ENCODE measurements at places on chromosomes 5 and 9.

DNA sequence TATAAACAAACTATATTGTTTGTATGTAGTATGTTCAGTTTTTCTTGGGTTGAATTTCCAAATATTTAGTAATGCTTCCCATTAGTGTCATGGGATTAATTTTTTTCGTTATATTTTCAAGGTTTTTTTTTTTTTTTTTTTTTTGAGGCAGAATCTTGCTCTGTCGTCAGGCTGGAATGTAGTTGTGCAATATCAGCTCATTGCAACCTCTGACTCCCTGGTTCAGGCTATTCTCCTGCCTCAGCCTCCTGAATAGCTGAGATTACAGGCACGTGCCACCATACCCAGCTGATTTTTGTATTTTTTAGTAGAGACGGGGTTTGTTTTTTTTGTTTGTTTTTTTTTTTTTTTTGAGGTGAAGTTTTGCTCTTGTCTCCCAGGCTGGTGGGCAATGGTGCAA, 10.6 kb downstream of the DDX46 start:
- no peak for DNase-seq
- no peak overlapping the region for H3K4me3 ChIP-seq
- peaks cover 86% of the 10 kb centered on the region for H3K36me3 ChIP-seq
- H3K27me3 ChIP-seq = no peaks in the 10 kb centered on the region

DNA sequence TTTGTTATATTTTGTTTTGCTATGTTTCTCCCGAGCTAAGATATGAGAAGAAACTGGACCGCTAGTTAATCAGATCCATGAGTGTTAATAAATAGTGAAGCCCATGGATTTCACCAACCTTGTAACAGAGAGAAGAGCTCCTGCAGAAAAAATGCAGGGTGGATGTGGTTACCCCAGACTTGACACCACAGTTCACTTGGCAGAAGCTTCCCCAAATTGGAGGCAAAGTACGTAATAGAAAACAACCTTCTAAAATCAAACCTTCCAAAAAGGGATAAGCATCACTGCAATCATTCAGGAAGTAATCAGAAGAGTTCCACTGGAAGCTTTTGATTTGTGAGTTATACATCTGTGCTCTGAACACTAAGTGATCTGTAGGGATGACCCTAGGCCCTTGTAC, 267.5 kb downstream of the ACTL7B start:
- no peaks in the 10 kb centered on the region for H3K36me3 ChIP-seq
- H3K4me3 ChIP-seq = no peak overlapping the region
- DNase-seq = peak; percentile 17
- no peak overlapping the region for H3K27ac ChIP-seq
- H3K4me1 ChIP-seq = no peaks in the 10 kb centered on the region
- H3K27me3 ChIP-seq = no peaks in the 10 kb centered on the region

GRCh38 chr5:7546555-7546954, 150.6 kb downstream of the ADCY2 start:
- H3K4me3 ChIP-seq = no peak overlapping the region
- H3K27me3 ChIP-seq = no peaks in the 10 kb centered on the region
- no peaks in the 10 kb centered on the region for H3K36me3 ChIP-seq
- H3K27ac ChIP-seq = no peak overlapping the region
- DNase-seq = no peak

- no peak for DNase-seq
- no peak overlapping the region for H3K4me3 ChIP-seq
- no peaks in the 10 kb centered on the region for H3K36me3 ChIP-seq
- H3K27me3 ChIP-seq = no peaks in the 10 kb centered on the region
These were observed 365.0 kb downstream of the MAT2B start for GRCh38 chr5:163870441-163870840.

- H3K27ac ChIP-seq = no peak overlapping the region
- H3K36me3 ChIP-seq = no peaks in the 10 kb centered on the region
- no peak for DNase-seq
- no peaks in the 10 kb centered on the region for H3K27me3 ChIP-seq
- H3K4me3 ChIP-seq = no peak overlapping the region
- no peaks in the 10 kb centered on the region for H3K4me1 ChIP-seq
These were observed 172.3 kb upstream of the PPP1R26 start for GRCh38 chr9:135307300-135307699.

DNA sequence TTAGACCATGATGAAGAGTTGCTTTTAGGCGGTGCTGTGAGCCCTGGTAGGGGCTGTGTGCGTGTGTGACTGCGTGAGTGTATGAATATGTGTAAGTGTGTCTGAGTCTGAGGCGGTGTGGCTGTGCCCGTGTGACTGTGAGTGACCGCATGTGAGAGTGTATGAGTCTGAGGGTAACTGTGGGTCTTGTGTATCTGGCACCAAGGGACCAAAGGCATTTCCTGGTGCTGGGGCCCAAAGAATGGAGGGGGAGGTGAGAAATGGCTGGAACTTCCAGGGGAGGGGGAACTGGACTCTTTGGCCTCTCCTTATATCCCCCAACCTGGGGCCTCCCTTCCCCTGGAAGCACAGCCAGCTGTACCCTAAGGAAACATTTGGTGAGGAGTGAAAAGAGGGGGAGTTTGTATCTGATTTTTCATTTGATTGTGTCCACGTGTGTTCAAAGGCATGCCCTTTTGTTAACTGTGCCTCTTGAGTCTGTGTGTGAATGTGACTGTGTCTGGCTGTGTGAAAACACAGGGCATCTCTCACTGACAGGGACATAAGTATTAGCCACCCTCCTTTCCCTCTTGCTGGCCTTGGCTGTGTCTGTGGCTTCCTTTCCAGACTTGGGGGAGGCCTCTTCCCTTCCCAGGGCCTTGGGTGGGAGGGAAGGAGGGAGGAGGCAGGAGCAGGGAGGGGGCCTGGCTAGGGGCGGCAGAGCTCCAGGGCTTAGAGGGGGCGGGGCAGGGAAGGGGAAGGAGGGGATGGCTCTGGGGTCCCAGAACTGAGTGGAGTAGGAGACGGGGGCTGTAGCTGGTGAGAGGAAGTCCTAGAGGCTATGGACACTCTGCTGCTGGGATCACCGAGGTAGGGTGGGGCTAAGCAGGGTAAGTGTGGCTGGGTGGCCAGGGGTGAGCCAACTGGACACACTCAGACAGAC, 1.4 kb downstream of the IL11RA start:
- peaks cover 25% of the 10 kb centered on the region for H3K4me1 ChIP-seq
- H3K27me3 ChIP-seq = no peaks in the 10 kb centered on the region
- H3K36me3 ChIP-seq = peaks cover 10% of the 10 kb centered on the region
- no peak overlapping the region for H3K4me3 ChIP-seq

- no peak overlapping the region for H3K4me3 ChIP-seq
- H3K27ac ChIP-seq = no peak overlapping the region
- H3K36me3 ChIP-seq = no peaks in the 10 kb centered on the region
- peaks cover 80% of the 10 kb centered on the region for H3K27me3 ChIP-seq
These were observed 387.2 kb downstream of the ARHGEF28 start for GRCh38 chr5:74013222-74013621.

DNA sequence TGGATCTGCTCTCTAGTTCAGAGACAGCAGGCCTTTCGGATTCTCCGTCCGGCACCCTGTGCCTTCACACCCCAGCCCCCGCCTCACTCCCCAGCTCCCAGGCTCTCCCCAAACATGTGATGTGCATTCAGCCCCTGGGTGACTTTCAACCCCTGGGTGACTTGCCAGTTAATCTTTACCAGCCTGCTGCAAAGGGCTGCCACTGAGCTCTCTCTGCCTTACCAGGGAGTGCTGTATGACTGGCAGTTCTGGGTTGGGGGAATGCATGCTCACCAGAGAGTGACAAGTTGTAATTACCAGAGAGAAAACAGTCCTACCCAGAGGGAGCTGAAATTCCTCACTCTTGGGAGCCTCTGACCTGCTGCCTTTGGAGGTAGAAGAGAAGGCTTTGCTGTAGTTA, 4.9 kb upstream of the ADRA1B start:
- DNase-seq = no peak
- no peaks in the 10 kb centered on the region for H3K4me1 ChIP-seq
- no peaks in the 10 kb centered on the region for H3K36me3 ChIP-seq
- peaks cover 36% of the 10 kb centered on the region for H3K27me3 ChIP-seq

DNA sequence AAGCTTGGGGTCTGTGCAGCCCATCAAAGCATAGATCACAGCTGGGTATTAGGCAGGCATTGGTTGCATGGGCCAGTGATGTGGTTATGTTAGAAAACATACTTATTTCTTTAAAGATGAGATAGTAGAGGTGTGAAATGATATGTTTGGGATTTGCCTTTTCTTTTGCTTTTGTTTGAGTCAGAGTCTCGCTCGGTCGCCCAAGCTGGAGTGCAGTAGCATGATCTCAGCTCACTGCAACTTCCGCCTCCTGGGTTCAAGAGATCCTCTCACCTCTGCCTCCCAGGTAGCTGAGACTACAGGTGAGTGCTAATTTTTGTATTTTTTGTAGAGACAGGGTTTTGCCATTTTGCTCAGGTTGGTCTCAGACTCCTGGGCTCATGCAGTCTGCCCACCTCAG, 84.8 kb downstream of the PDE6A start:
- DNase-seq = no peak
- H3K27ac ChIP-seq = no peak overlapping the region
- H3K27me3 ChIP-seq = no peaks in the 10 kb centered on the region
- no peaks in the 10 kb centered on the region for H3K36me3 ChIP-seq
- peaks cover 24% of the 10 kb centered on the region for H3K4me1 ChIP-seq

GRCh38 chr5:40141418-40141817, 538.3 kb upstream of the PTGER4 start:
- peaks cover 20% of the 10 kb centered on the region for H3K4me1 ChIP-seq
- no peaks in the 10 kb centered on the region for H3K27me3 ChIP-seq
- no peak overlapping the region for H3K4me3 ChIP-seq
- H3K36me3 ChIP-seq = no peaks in the 10 kb centered on the region
- peak; percentile 46 for DNase-seq

DNA sequence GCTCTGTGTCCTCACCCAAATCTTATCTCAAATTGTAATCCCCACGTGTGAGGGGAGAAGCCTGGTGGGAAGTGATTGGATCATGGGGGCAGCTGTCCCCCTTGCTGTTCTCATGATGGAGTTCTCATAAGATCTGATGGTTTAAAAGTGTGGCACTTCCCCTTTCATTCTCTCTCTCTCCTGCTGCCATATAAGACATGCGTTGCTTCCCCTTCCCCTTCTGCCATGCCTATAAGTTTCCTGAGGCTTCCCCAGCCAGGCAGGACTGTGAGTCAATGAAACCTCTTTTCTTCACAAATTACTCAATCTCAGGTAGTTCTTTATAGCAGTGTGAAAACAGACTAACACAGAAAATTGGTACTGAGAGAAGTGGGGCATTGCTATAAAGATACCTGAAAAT, 107.7 kb downstream of the DMAC1 start:
- no peak overlapping the region for H3K27ac ChIP-seq
- no peaks in the 10 kb centered on the region for H3K4me1 ChIP-seq
- peaks cover 5% of the 10 kb centered on the region for H3K27me3 ChIP-seq

GRCh38 chr9:81150016-81150625, 539.2 kb downstream of the TLE1 start:
- DNase-seq = no peak
- no peaks in the 10 kb centered on the region for H3K36me3 ChIP-seq
- no peaks in the 10 kb centered on the region for H3K4me1 ChIP-seq
- H3K4me3 ChIP-seq = no peak overlapping the region

GRCh38 chr5:72558383-72558782, 51.2 kb upstream of the ZNF366 start:
- no peak overlapping the region for H3K4me3 ChIP-seq
- DNase-seq = no peak
- no peak overlapping the region for H3K27ac ChIP-seq
- no peaks in the 10 kb centered on the region for H3K36me3 ChIP-seq
- H3K27me3 ChIP-seq = no peaks in the 10 kb centered on the region

GRCh38 chr9:103186959-103187358, 191.8 kb downstream of the CYLC2 start:
- H3K27me3 ChIP-seq = no peaks in the 10 kb centered on the region
- H3K4me3 ChIP-seq = no peak overlapping the region
- no peak overlapping the region for H3K27ac ChIP-seq
- no peaks in the 10 kb centered on the region for H3K4me1 ChIP-seq
- DNase-seq = no peak

Data from A673 (cell line).